Activated CD8-positive, alpha-beta memory T cell treated with anti-CD3 and anti-CD28 coated beads, Interleukin-2, amount 50 U/mL, for 4 hours (primary cell): ENCODE measurements at places on chromosomes 1 and 21.

DNA sequence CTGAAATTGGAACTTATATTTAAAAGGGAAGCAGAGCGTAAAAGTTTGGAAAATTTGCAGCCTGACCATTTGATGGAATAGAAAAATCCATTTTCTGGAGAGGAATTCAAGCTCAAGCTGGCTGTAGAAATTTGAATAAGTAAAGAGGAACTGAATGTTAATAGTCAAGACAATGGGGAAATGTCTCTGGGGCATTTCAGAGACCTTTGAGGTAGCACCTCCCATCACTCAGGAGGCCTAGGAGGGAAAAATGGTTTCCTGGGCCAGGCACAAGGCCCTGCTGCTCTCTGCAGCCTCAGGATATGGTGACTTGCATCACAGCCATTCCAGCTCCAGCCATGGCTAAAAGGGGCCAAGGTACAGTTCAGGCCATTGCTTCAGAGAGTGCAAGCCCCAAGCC is 17.6 kb upstream of the TSHB start:
- no peak for DNase-seq

- DNase-seq = no peak
Measured at GRCh38 chr21:41846536-41846935, 32.6 kb downstream of the PRDM15 start.

GRCh38 chr21:32426592-32427051 is 14.1 kb downstream of the EVA1C start:
- no peak for DNase-seq

DNA sequence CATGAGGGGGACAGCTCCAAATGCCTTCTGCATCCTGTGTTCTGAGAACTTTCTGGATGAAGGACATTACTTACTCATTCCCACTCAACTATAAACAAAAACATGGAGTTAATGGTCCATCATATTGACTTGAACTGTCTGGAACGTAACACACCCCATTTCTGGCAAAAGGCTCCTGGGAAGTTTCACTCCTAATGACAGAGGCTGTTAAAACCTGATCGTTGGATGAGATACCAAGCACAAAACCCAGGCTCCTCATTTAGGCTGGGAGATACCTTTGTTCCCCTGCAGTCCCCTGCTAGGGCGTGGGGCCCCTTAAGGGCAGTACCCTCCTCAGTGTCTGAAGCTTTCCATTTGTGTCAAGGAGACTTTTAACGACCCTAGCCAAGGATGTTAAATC is 78.9 kb downstream of the RHOU start:
- DNase-seq = no peak

- no peak for DNase-seq
Measured at GRCh38 chr1:112027696-112028095, 38.2 kb upstream of the KCND3 start.

GRCh38 chr1:5575396-5575940 is 416.8 kb downstream of the NPHP4 start:
- DNase-seq = no peak

- no peak for DNase-seq
Measured at GRCh38 chr1:47690341-47691250, 252.8 kb downstream of the FOXD2 start.
